ENCODE measurements at places on chromosomes 2 and 18.

- no peak for DNase-seq
Measured at GRCh38 chr18:35713545-35713944, 132.0 kb downstream of the GALNT1 start.

DNA sequence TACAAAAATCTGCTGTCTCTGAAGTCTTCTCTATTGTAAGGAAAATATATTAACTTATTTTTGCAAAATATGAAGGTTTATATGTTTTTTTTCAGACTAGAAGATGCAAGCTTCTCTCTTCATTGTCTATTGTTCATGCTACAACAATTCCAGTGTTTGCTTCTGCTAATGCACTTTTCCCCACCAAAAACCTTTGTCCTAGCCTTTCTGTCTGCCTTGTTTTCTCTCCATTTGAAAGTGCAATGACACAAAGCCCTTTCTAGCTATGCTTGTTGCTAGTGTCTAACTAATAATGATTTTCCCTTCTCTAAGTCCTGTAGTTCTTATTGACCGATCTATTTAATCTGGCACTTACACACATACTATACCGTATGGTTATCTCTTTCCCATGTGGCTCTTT is 369.5 kb upstream of the CELF4 start:
- DNase-seq: no peak

- no peak for DNase-seq
Measured at GRCh38 chr2:172829229-172829628, 93.6 kb downstream of the RAPGEF4 start.

GRCh38 chr18:75551071-75551470 is 123.6 kb upstream of the SMIM21 start:
- no peak for DNase-seq

GRCh38 chr18:7413906-7414305 is 153.2 kb upstream of the PTPRM start:
- no peak for DNase-seq

GRCh38 chr2:88542668-88543067 is 84.6 kb downstream of the EIF2AK3 start:
- no peak for DNase-seq

DNA sequence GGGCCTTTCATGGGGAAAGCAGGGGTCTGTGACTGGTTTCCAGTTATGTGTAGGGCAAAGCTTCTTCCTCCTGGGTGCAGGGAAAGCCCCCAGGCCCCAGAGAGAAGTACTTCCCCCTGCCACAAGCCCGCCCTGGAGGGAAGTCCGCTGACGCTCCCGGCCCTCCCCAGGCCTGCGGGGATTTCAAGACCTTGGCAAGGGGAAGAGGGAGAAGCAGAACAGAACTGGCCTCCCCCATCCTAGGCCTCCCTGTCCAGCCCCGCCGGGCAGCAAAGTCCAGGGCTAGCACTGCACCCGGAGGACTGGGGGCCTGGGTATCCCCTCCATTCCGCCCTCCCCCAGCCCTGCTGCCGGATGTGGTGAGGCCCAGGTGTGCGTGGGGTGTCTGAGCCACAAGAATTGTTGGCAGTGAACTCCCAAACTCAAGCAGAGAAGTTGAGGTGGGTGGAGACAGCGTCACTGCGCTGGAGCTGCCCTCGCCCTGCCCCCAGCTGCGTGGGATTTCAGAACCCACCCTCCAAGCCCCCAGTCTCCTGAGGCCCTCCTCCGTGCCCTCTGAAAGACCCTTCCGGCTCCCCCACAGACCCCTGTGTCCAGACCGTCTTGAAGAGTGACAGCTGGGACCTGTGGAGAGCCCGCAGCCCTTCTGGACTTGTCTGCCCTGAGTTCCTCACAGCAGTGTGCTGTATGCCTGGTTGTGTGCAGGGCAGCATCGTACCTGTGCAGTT is 1.1 kb upstream of the DUSP2 start:
- DNase-seq: no peak

- DNase-seq: no peak
Measured at GRCh38 chr18:46356278-46357033, 252.3 kb downstream of the HAUS1 start.

- DNase-seq: no peak
Measured at GRCh38 chr2:141522702-141523101, 608.1 kb downstream of the LRP1B start.

DNA sequence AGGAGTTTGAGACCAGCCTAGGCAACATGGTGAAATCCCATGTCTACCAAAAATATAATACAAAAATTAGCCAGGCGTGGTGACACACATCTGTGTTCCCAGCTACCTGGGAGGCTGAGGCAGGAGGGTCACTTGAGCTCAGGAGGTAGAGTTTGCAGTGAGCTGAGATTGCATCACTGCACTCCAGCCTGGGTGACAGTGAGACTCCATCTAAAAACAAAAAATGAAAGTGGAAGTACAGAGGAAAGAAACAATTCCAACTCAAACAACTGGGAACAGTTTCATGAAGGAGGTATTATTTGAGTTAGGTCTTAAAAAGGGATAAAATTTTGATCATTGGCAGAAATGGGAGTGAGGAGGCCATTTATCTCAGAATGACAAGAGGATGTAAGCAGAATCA is 6.3 kb upstream of the RAB1A start:
- no peak for DNase-seq

DNA sequence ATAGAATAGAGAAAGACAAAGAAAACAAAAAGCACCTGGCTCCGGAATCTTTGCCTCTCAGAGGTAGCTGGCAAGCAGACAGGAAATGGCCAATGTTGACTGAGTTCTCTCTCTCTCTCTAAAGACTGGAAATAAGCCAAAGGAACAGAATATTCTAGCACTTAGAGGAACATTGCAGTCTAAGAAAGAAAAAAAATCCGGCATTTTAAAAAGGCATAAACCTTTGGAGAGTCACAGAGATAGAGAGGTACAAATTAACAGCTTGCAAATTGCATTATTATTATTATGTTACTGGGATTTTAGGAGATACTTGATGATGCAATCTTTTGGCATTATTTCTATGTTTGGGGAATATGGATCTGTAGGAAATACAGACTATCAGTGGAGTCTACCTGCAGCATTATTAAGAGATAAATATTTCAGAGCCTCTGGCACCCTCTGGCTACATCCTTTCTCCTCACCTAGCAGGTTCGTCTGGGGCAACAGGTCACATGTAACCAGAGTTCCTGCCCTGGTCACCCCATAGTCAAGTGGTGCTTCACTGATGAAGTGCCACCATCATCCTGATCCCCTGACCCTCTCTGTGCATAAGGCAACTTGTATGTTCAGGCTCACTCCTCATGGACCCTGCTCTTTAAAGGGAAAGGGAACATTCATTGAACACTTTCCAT is 318.9 kb upstream of the ACVR2A start:
- no peak for DNase-seq

DNA sequence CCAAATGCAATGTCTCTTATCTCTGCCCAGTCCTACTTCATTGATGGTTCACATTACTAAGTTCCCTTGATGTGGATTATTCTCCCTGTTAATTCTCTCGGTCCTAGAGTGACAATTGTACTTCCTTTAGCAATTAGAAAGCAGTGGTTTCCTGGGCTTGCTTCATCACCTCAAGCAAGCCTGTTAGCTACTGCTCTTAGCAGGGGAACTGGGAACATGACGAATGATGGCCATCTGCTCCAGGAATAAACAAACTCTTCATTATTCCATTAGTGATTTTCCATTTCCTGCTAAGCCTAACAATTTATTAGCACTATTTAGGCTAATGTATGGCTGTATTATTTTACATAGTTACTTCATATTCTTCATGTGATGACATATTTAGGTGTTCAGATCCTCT is 331.8 kb downstream of the MTX2 start:
- DNase-seq: no peak

GRCh38 chr2:8984157-8984556 is 19.3 kb downstream of the MBOAT2 start:
- no peak for DNase-seq

GRCh38 chr2:156800781-156801361 is 364.7 kb downstream of the GPD2 start:
- no peak for DNase-seq

- DNase-seq: no peak
Measured at GRCh38 chr18:51132256-51132935, 65.1 kb downstream of the MEX3C start.

- DNase-seq: no peak
Measured at GRCh38 chr2:51420511-51420910, 388.6 kb upstream of the NRXN1 start.

DNA sequence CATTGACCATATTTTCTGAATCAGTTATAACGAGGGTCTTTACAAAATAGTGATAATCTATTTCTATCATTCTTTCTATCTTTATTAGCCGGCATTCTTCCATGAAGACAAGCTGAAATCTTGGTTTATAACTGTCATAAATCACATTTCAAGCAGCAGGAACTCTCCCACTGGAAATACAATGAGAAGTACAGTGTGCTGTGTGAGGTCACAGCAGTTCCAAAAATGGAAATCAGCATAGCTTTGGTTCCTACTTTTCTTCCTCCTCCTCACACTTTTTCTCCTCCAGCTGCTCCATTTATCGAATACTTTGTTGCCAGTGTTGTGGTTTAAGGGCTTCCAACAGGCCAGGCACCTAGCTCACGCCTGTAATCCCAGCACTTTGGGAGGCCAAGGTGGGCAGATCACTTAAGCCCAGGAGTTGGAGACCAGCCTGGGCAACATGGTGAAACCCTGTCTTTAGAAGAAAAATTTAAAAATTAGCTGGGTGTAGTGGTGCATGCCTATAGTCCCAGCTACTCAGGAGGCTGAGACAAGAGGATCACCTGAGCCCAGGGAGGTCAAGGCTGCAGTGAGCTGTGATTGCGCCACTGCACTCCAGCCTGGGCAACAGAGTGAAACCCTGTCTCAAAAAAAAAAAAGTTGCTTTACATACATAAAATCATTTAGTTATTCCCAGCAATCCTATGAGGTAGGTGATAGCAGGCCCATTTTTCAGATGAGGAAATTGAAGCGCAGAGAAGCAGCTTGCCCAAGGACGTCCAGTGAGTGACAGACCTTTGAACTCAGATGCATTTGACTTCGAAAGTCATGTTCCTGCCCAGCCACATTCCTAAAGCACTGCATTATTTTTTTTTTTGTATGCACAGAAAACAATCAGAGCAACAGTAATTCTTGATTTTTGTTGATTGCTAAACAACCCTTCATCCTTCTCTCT is 34.0 kb upstream of the GPR55 start:
- no peak for DNase-seq

GRCh38 chr2:130910931-130911330 is 74.2 kb downstream of the ARHGEF4 start:
- DNase-seq: no peak

GRCh38 chr2:127012868-127013267 is 94.1 kb downstream of the BIN1 start:
- no peak for DNase-seq

GRCh38 chr2:88022669-88022921 is 6.2 kb upstream of the RNU2-63P start:
- DNase-seq: no peak
